Thoracic aorta (tissue), 2 donors: ENCODE measurements at places on chromosomes 16 and 17. TPM values are rescaled to one million over a fixed set of nuclear protein-coding genes. Genes with fewer than 3 reads are reported as not detected.

Gene C16orf54
- total RNA-seq, result 2.8 TPM

Gene KRT31
- total RNA-seq, result not detected

Gene CDRT15
- not detected for total RNA-seq

Gene UBN1
- total RNA-seq, result 27.1 TPM

Gene CBLN1
- total RNA-seq, result not detected

Gene SBK1
- 0.92 TPM for total RNA-seq
